ENCODE measurements at places on chromosomes 5 and 9.

GRCh38 chr9:78712903-78713613 is 416.1 kb downstream of the PSAT1 start:
- no peak for DNase-seq

DNA sequence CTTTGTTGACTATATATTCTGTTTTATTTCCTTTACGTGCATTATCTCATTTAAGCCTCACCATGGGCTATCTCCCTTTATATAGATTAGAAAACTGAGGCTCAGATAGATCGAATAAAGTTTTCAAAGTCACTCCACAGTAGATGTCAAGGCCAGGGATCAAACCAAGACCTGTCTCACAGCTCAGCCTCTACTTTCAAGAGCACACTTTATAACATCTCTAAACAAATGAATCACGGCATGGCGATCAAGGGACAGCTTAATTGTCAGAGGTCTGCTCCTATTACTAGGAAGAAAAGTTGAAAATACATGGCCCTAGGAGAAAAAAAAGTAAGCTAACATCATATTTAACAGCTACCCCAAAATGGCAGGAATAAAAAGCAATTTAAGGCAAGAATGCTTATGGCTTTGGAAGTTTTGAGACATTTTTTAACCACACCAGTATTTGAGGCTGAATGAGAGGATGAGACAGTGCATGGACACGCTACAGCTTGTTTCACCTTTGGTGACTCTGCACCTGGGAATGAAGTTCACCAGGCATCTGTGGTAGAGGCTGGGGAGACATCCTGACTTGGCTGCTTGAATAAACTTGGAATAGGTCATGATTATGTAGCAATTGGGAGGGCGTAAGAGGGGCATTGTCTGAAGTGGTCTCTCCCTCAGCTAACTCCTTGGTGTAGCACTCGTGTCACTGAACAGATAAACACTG is 486.8 kb upstream of the WWC1 start:
- DNase-seq, result no peak

- DNase-seq, result no peak
Measured at GRCh38 chr5:35166043-35166442, 64.2 kb downstream of the PRLR start.

GRCh38 chr5:99724732-99725290 is 796.0 kb upstream of the CHD1 start:
- peak; percentile 3 for DNase-seq

DNA sequence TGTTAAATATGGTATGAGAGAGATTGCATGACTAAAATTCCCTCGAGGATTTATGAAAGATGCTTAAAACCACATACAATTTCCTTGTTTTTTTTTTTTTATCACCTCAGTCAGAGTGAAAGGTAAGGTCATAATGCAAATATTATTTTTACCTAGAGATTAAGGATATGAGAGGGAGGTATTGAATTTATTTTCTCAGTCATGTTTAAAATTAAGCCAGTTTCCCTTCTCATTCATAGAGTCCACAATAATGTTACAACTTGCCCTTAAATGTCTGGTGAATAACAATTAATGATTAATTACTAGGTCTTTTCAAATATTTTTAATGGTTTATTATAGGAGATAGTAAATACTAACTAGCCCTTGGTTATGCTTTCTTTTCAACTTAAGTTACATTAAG is 144.9 kb upstream of the HAPLN1 start:
- DNase-seq, result no peak

GRCh38 chr9:91750343-91750742 is 199.7 kb downstream of the ROR2 start:
- DNase-seq, result no peak

- DNase-seq, result no peak
Measured at GRCh38 chr5:1772634-1773033, 27.0 kb downstream of the MRPL36 start.

DNA sequence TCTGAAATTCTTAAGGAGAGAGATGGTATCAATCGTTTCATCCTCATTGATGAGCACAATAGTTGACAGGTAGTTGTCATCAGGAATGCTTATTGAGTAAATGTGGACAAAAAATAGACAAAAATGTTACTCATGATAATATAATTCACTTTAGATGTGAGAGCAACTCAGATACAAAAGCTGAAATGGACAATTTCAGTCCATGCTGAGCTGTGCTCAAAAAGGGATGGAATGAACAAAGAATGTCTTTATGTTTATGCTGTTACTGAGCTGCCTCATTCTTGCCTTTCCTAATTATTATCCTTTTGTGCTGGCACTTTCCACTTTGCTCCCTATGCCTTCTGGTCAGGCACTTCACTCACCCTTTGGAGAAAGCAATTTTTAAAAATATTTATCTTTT is 49.5 kb downstream of the JAKMIP2 start:
- peak; percentile 45 for DNase-seq

GRCh38 chr5:55691265-55692105 is 20.6 kb downstream of the SLC38A9 start:
- peak; percentile 53 for DNase-seq

DNA sequence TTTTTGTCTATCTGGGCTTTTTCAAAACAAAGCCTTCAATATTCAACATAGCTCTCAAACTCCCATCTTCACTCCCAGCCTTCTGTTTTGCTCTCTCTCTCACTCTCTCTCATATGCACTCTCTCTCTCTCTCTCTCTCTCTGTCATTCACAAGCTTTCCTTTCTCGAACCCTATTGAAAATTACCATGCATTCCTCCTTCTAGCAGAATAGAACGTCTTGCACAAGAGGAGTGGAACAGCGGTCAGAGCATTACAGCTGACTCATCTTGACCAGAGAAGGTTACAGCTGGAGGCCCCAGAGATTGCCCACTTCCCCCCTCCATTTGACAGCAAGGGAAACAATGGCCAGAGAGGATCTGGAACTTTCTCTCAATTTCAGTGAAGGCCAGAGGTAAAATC is 51.0 kb upstream of the LIFR start:
- DNase-seq, result no peak

DNA sequence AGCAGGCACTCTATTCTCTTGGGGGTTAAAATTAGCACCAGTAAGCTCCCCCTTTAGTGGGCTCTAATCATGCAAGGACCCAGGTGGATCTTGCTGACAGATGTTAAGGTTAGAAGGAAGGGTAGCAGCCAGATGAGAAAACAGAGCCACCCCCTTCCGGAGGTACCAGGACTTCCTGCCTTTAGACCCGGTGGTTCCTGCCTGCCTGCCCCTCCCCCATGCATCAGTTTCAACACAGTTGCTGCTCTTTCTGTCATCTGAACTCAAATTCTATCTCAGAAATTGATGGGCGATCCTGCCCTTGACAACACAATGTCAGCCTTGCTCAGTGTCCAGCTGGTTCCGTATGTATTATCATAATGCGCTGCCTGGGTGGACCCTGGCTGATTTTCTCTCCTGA is 287.3 kb downstream of the EBF1 start:
- no peak for DNase-seq

All from putamen (tissue), 1 donor.